T-helper 1 cell (primary cell): ENCODE measurements at places on chromosomes 3 and 15.

DNA sequence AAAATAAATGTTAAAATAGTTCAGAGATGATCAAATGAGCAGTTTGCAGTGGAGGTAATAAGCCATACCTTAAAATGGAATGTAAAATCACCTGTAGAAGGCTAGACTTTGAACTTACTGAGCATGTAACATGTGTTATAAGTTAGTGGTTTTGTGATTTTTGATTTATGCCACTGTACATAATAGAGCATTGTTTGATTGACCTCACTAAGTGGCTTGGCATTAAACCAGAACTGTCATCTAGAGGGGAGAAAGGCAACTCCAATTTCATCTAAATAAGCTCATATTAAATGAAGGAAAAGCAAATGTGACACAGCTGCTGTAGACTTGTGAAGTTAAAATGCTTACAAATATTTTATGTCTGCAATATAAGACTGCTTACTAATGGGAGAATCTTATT is 387.9 kb downstream of the ZIC1 start:
- no peak for DNase-seq

DNA sequence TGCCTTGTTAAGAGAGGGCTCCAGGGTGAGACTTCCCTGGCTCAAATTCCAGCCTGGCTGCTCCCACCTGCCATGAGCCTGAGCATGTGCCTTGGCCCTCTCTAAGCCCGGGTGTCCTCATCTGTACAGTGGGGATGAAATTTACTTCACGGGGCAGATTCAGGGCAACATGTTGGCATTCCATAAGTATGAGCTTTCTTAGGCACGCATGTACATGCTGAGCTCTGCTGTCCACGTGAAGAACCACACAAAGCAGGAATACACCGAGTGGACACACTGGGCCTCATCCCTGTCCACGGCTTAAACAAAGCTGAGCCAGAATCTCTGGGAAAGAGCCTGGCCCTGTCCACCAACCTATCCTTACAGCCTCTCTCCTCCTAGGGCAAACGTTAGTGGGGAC is 167.4 kb downstream of the OSBPL10 start:
- DNase-seq, result no peak

DNA sequence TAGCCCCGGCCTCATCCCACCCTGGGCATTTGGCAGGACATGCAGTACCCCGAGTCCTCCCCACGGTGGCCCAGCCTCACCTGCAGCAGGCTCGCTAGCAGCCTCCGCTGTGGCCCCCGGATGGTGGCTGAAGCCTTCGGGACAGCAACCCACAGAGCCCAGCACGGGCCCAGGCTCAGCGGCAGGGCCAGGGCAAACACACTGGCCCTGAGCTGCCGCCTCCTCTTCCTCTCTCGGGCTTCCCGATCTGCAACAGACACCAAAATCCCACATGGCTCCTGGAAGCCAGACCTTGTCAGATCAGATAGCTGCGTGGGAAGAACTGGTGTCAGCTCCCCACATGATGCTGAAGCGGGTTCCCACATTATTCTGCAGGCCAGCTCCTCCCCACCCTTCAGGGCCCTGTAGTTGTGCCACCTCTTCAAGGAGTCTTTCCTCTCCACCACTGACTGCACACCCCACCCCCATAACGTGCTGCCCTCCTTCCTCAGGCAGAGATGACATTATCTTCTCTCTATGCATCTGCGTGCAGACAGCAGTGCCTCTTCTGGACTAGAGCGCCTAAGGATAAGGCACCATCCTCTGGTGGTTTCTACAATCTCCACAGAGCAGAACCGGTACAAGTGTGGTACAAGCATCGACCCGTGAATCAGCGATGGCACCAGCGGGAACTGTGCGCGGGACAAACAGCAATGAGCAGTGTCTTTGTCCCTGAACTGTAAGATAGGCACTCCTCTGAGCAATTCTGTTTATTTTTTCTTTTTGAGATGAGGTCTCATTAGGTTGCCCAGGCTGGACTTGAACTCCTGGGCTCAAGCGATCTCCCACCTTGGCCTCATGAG is 9.5 kb downstream of the TMEM44 start:
- DNase-seq, result no peak

DNA sequence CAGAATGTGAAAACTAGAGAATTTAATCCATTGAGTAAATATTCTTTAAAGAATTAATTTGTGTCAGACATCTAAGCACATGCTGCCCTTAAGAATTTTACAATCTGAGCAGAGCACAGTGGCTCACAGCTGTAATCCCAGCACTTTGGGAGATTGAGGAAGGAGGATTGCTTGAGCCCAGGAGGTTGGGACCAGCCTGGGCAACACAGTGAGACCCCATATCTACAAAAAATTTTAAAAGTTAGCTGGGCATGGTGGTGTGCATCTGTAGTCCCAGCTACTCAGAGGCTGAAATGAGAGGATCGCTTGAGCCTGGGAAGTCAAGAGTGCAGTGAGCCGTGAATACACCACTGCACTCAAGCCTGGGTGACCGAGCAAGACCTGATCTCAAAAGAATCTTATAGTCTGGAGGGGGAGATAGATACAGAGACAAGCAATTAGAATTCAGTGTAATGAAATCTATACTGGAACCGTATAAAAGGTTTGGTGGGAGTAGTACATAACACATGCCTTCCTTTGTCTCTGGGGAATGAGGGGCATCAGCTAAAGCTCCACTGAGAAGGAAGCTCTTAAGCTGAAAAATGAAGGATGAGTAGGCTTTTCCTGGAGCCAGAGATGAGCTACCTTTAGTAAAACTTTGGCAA is 21.2 kb downstream of the ATP11B start:
- DNase-seq, result no peak

- no peak for DNase-seq
Measured at GRCh38 chr15:55151631-55152030, 45.1 kb downstream of the RSL24D1 start.

DNA sequence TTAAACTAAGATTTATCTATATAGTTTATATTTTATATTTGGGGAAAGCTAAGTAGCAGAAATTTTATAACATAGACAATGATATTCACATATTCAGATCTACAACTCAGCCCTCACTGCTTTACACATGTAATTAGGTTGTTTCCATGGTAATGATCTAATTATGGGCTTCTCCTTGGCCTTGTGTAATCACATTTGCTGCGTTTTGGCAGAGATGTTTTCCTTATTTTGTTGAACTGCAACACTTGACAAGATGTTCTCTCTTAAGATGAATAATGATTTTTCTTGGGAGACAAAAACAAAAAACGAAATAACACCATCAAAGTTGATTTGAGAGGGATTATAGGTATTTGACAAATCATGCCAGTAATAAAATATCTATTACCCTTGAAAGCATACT is 635.6 kb upstream of the TBL1XR1 start:
- DNase-seq, result no peak

DNA sequence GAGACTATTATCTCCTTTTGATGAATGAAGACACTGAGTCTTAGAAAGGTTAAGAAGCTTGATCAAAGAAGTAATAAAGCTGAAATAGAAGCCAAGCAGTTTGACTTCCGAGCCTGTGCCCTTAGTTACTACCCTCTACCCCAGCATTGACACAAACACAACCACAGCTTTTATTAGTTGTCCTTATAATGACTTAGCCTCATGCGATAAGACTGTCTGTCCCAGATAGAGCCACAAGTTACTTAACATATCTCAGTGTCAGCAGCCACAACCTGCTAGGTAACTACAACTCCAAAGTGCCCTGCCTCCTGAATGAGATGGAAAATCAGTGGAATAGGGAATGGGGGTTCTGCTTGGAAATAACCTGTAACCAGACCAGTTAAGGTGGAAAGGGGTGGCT is 781.6 kb upstream of the CFAP20DC start:
- DNase-seq, result no peak

GRCh38 chr15:57118013-57118799 is 199.8 kb downstream of the TCF12 start:
- peak; percentile 53 for DNase-seq

- no peak for DNase-seq
Measured at GRCh38 chr15:59186501-59186900, 20.1 kb upstream of the LDHAL6B start.

DNA sequence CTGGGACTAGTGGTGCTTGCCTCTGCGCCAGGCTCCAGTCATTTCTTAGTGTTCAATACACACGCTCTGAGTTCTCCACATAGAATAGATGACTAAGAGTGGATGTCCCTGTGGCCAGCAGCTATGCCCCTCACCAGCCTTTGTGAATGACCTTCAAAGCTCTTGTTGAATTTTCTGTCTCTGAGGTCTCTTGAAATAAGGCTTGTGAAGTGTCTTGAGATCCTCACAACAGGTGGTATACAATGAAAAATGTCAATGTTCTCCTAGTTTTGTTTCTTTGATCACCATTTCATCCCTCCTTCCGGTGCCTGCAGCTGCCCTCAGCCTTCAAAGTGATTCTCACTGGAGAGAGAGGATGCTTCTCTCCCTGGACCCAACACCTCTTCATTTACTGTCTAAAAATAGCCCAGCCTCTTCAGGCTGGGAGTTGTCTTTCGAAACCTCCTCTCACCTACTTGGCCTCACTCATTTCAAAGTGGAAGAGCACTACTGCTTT is 5.4 kb downstream of the MAPKBP1 start:
- DNase-seq, result no peak

- DNase-seq, result no peak
Measured at GRCh38 chr15:41886741-41887140, 7.1 kb downstream of the SPTBN5 start.

DNA sequence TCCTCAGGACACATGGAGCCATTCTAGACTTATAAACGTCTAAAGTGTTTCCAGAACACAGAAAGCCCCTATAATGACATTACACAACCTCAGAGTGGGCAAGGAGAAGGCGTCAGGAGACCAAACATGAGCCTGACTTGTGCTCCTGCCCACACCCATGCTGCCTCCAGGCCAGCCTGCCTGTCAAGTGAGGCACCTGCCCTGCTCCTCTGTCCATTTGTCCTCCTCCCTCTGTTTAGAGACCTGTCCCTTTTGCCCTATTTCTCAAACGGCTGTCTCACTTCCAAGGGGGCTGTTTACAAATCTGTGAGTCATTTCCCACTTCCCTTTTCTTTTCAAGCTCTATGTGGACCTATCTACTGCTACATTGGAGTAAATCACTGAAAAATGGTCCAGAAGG is 21.0 kb downstream of the ZDHHC3 start:
- DNase-seq, result peak; percentile 17

GRCh38 chr15:61112231-61112630 is 116.9 kb downstream of the RORA start:
- no peak for DNase-seq

- DNase-seq, result no peak
Measured at GRCh38 chr15:58147171-58147611, 9.0 kb downstream of the AQP9 start.

DNA sequence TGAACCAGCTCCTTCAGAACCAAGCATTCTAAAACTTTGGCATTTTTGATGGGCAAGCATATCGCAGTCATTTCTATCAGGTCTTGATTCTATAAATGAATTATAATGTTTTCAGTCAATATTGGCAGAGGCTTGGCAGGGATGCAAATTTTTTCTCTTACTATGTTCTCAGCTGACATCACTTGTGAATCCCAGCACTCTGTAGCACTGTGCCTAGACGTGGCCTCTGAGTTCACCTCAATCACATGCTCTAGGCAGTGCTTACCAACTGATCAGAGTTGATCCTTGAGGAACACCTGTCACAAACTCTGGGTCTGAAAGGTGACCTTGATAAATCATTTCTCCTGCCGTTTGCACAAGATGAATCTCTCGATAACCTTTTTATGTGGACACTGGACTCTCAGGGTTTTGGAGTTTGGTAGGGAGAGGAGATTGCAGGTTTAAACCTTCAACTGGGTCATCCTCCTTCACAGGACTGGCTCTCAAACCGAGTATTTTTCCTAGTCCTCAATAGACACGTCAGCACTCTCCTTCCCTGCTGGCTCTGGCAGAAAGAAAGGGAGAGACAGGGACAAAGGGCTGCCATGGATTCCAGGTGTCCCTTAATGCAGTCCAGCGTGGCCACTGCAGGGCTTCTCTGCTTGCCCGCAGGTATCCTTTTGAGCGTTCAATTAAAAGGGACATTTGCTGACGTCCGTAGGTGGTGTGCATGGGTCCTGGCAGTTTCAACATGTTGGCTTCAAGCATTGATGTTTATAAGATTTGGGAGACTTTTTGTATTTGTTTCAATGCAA is 222.3 kb upstream of the CMC1 start:
- DNase-seq, result no peak

DNA sequence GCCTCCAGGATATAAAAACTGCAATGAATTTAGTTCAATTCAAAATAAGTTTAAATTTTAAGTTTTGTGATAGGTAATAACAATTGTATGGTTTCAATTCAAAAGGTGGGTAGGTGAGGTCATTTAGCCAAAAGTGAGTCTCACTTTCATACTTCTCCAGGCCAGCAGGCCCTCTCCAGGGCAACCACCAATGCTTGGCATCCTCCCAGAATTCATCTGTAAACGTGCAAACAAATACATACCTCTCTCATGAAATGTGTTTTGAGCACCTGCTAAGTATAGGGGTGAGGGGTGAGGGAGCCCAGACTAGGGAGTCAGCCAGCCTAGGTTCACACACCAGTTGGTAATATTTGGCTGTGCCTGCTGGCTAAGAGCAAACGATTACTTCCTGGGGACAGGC is 22.0 kb upstream of the RBSN start:
- no peak for DNase-seq

GRCh38 chr3:180184816-180185215 is 148.1 kb upstream of the PEX5L start:
- DNase-seq, result no peak

DNA sequence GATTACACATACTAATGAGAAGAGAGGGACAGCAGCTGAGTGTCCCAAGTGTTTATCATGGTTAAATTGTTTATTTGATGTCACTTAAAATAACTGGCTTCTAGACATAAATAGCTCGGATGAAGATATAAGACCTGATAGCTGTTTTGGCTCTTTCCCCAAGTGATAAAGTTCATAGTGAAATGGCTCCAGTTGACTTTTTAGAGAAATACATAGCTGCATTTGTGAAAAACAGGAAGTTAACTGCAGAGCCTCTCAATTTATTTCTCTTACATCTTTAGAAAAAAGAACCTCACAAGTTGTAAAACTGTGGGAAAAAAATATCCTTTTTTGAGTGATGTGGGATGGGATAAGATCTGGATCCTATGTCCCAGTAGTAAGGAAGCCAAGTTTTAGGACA is 332.9 kb upstream of the RASGRP1 start:
- no peak for DNase-seq

DNA sequence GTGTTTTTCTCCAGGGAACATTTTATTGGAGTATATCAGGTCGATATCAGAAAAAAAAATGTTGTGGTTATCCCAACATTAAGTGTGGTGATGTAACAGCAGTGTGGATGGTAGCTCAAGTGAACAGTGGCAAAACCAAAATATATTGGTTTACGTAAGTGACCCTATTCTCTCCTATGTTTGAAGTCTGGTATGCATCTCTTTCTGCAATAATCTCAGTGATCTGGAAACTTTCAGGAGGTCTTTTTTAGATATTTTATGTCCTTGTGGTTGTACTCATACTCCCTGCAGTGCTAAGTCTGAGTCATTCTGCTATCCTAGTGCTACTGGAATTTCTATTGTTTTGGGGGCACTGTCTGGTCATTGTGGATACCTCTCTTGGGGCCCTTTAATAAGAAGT is 137.9 kb downstream of the SNRPN start:
- no peak for DNase-seq
